ENCODE measurements at places on chromosomes 3 and 15. TPM values are rescaled to one million over a fixed set of nuclear protein-coding genes. Genes with fewer than 3 reads are reported as not detected.

ZNF280D gene
- 107 TPM for total RNA-seq

ENTPD3 gene
- 0.60 TPM for total RNA-seq

CCDC13 gene
- total RNA-seq: 12.6 TPM

GMPS gene
- total RNA-seq: 21.8 TPM

TERC gene
- total RNA-seq: 167 TPM

SLC9C1 gene
- not detected for total RNA-seq

LEKR1 gene
- 3.7 TPM for total RNA-seq

RBSN gene
- 35.4 TPM for total RNA-seq

TRPM1 gene
- not detected for total RNA-seq

GOLGA6B gene
- total RNA-seq: not detected

PTH1R gene
- total RNA-seq: 13.3 TPM

Data from tibial nerve (tissue), 4 donors.